ENCODE measurements at places on chromosomes 1 and 21.

- DNase-seq: no peak
These were observed 38.0 kb downstream of the SAMD13 start for GRCh38 chr1:84339503-84339902.

DNA sequence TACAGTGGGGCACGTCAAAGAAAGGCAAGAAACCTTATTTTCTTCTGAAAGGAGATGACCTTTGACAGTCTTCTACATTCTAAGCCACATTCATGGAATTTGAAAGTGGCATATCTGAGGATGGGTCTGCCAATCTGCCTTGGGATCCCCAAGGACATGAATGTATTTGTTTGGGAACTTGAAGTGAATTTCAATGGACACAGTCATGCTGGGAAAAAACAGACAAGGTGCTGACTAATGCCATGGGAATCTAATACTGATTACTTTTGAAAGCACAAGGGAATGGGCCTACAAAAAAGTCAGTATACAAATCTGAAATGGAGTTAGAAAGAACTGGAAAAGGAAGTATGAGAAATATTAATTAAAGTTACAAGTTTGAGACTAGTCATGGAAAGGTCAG is 128.8 kb downstream of the KCNJ6 start:
- peak; percentile 68 for DNase-seq

DNA sequence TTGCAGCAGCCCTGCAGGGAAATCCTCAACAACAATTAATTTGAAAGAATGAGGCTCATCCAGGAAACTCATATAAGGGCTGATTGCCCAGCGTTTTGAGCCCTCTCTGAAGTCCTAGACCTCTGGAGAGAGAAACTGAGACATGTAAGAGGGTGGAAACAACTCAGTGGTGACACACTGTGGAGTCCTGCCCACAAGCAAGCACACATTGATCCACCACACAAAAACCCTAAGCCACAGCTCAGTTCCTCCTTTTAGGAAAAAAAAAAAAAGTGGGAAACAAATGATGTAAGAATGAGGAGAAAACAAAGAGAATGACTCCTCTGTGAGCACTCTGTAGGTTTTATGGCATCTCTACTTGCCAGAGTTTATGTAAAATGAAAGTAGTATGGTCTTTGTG is 22.9 kb upstream of the PLA2G5 start:
- no peak for DNase-seq

GRCh38 chr1:23216771-23217420 is 406 bp downstream of the HTR1D start:
- peak; percentile 36 for DNase-seq

DNA sequence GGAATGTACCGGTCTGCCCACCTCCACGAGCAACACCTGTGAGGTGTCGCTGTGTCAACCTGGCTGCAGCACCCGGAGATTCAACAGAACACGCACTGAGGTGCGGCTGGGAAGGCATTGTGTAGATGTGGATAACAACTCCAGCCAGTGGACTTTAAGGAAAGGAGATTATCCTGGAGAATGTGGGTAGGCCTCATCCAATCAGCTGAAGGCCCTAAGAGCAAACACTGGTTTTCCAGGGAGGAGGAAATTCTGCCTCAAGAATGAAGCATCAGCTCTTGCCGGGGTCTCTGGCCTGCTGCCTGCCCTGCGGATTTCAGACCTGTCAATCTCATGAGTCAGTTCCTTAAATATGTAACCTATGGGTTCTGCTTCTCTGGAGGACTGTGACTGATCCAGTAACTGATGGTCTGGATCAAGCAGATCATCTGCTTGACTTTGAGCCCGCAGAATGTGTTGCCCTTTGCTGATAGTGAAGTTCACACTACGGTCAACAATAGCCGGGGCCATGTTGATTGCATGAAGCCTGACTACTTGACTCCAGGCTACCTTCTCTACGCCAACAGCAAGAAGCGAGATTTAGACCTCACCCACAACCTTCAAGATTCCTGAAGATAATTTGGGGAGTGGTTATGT is 15.9 kb upstream of the PRDM15 start:
- DNase-seq: no peak

GRCh38 chr21:46594276-46594675 is 10.6 kb downstream of the S100B start:
- no peak for DNase-seq

- no peak for DNase-seq
These were observed 39.1 kb downstream of the NIPAL3 start for GRCh38 chr1:24454673-24455072.

DNA sequence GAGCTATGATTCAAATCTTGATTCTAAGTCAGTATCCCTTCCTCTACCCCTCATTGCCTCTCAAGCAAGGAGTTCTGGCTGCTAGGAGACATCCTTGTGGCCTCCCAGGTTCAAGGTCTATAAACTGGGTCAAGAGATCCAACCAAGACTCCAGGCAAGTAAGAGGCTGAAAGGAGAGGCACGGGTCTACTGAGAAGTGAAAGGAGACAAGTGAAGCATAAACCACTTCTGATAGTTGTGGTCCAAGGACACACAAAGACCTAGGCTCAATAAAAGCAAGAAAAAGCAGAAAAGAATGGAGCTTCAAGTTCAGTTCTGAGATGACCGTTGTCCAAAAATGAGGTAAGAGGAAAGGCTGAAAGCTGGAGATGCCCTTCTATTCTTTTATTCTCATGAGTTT is 17.8 kb upstream of the PPP2R5A start:
- DNase-seq: no peak

DNA sequence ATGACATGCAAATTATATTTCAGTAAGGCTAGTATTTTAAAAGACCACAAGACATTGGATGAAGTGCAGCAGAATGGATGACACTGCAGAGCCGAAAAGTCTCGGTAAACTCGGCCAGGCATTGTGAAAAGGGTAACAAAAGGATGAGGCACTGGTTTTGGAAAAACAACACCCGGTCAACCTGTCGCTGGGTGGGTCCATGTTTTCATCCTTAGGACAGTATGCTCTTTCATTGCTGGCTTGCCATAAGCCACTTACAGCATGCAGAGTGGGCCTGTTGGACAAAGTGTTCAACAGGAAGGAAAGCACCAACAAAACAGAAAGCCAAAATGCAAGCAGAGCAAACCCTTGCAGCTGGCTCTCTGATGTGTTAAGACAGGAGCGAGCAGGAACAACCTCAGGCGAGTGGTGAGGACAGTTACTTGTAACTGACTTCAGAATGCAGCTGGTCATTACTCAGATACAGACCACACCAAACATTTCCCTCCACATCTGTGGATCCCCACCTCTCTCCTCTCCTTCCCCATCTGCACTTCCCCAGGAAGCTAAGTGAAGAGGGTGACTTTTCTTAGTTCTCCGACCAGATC is 2.9 kb upstream of the RCAN1 start:
- DNase-seq: no peak

- no peak for DNase-seq
These were observed 522.6 kb downstream of the PTPRU start for GRCh38 chr1:29758781-29759499.

GRCh38 chr21:40797891-40798290 is 49.1 kb downstream of the DSCAM start:
- DNase-seq: no peak

DNA sequence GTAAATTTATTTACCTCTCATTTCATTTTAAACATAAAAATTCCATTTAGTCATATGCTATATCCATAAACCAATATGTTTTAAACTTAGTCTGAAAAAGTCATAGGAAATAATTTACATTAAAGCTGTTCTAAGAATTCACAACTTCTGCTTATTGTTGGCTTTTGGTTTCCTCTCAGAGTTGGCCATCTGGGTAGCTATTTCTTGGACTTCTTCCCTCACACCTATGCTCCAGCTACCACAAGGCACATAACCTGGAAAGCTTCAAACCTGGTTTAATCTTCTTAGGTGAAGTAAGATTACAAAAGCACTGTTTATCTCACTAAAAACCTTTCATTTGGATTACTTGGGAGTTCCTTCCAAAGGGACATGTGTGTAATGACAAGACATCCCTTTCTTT is 29.8 kb downstream of the RBM11 start:
- DNase-seq: no peak

- peak; percentile 43 for DNase-seq
These were observed 20.7 kb upstream of the HRNR start for GRCh38 chr1:152244576-152245273.

GRCh38 chr1:187878883-187879282 is 1050.1 kb downstream of the PLA2G4A start:
- DNase-seq: no peak

DNA sequence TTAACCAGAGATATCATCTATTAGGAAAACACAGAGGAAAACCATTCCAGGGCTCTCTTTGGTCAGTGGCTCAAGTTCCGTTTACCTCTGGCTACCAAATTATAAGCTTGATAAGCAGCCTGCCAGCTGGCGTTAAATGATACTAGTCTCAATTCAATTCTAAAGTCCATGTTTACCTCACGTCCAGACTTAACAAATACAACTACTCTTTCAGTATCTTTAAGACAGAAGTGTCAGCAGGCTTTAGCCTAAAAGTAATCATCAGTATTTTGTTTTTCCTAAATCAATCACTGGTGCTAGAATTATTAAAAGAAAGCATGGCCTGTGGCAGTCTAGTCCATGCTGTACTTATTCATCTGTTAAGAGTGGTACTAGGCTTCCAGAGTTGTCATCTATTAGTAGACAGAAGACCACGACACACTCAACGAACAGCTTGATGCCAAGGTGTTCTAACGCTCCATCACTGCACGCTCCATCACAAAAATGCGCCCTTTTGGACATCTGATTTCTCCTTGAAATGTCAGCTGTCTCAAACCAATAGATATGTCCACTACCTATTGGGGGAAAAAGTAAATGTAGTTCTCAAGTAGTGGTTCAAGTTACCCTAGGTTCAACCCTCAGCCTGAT is 1.5 kb downstream of the IVNS1ABP start:
- no peak for DNase-seq

GRCh38 chr1:151132335-151133017 is 14.0 kb downstream of the SEMA6C start:
- no peak for DNase-seq

DNA sequence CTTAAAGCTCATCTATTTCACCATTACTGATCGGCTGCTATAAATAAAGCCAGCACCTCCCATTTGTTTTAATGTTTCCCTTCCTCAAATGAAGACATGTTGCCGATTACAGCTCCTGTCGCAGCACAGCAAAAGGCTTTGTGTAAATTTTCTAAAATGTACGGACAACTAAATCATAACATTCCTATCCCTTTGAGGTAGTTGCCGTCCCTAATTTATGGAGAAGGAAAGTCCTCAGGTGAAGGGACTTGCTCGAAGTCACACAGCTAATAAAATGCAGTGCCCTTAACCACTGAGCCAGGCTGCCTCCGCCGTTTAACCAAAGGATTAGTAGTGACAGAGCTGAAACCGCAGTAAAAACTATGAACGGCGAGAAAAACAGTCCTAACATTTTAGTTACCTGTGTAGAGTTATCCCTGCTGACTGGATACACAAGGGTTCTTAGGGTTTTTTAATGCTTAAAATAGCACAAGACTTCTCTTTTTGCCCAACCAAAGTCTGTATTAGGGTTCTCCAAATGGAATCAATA is 871 bp downstream of the PINK1 start:
- no peak for DNase-seq

DNA sequence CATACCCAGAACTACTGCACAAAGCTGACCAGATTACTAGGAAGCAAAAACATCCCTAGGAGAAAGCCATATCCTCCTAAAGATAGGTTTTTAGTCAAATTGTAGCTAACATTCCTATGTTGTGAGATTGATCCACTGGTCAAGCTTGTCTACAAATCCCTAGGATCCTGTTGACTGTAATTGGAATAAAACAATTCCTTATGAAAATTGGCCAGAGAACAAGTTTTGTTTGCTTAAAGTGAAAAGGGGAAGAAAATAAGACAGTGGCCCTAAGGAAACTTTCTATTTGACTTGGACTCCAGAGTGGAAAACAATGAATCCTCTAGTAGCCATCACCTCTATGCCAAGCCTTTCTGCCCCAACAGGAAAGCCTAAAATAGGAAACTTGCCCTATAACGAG is 645.2 kb upstream of the USP24 start:
- DNase-seq: no peak

GRCh38 chr1:20376880-20377494 is 86.3 kb downstream of the VWA5B1 start:
- peak; percentile 83 for DNase-seq

DNA sequence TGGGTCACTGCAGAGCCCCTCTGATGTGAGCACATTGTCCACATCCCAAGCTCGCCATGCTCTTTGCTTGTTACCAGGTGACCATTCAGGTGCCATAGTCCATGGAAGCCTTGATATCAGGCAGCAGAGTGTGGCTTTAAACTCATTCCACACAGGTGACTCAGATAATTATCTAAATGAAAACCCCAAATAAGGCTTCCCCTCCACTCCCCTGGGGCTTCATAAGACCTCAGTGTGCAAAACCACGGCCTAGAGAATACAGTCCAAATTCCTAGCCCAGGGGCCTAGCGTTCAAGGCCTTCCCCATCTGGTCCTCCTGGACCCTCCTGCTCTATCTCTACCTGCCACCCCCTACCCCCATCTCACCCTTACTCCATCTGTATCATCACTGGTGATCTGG is 97.1 kb downstream of the ARHGEF10L start:
- peak; percentile 42 for DNase-seq

- no peak for DNase-seq
These were observed 20.8 kb upstream of the LRRC3 start for GRCh38 chr21:44434568-44434925.

DNA sequence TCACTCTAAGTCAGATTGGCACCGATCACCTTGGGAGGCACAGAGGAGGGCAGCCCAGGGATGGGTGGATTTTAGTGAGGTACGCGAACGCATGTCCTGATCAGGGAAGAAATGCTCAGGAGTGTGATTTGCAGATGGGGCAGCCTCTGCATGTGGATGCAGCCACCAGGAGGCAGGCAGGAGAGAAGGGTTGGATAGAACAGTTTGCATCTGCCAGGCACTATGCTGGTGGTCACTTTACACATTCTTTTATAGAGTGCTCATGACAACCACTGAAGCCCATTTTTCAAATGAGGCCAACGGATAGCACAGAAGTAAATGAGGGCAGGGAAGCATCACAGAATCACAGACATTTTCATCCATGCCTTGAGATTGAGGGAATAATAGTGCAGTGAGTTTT is 5.7 kb downstream of the LAMB3 start:
- peak; percentile 50 for DNase-seq

GRCh38 chr1:103122983-103123720 is 14.8 kb upstream of the COL11A1 start:
- no peak for DNase-seq

- DNase-seq: no peak
These were observed 126.7 kb downstream of the EIF4G3 start for GRCh38 chr1:21050031-21050430.

GRCh38 chr1:12678350-12678749 is 34.5 kb downstream of the AADACL4 start:
- no peak for DNase-seq

DNA sequence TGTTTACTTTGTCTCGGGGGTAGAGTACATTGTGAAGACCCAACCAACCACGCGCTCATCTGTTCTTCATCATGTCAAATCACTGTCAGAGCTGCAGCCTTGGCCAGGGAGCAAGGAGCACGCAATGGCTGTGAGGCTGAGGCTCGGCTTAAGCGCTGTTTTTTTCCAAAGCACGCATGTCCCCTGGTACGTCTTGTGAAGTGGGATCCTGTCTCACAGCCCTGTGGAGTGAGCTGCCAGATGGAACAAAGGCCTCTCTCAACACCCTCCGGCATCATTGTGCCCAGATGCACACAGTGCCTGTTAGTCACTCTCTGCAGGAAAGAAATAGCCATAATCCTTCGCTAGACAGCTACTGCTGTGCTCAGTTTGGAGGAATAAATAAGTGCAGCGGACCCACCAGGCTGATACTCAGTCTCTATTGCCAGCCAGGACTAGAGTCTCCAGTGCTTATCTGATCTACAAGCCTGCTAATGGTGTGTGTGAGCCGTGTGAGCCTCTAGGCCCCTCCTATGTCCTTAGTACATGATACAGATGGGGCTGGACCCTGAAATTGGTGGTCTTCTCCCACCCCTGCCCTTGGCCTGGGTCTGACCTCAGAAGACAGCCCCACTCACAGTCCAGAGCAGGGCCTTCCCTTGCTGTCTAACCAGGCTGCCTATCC is 91.3 kb upstream of the COA6 start:
- DNase-seq: no peak
